ENCODE measurements at places on chromosomes 1 and 21.

GRCh38 chr1:182444497-182444896 lies 5.4 kb upstream of the RGSL1 start:
- no peak for DNase-seq

DNA sequence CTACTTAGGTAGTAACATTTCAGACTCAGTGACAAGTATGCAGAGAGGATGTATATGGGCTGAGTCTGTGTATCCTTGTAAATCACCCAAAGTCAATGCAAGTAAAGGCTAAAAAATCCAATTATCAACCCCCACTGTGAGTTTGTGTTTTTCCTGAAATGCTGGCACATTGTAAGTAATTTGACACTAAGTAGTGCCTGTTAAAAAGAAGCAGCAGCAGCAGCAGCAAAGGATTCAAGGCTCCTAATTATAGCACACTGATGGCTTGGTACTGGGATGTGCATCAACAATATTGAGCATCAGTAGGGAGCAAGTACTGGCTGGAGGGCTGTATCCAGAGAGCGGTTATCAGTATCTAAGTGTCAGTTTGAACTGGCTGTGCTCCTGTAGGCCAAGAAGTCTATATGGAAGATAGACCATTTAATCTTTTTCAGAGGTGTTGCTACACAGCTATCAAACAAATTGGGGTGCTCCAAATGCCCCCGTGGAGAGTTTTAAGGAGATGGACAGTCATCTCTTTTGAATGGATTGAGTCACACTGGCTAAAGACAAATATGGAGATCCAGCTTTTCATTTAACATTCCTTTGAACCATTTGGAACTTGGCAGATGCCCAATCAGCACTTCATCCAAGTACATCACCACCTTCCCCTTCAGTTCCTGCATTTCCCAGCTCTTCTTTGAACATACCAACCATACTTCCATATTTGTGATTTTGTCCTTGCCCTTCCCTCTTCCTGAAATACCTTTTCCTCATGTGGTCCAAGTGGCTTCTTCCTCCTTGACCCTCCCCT lies 241.2 kb upstream of the ST6GALNAC5 start:
- DNase-seq, result no peak

DNA sequence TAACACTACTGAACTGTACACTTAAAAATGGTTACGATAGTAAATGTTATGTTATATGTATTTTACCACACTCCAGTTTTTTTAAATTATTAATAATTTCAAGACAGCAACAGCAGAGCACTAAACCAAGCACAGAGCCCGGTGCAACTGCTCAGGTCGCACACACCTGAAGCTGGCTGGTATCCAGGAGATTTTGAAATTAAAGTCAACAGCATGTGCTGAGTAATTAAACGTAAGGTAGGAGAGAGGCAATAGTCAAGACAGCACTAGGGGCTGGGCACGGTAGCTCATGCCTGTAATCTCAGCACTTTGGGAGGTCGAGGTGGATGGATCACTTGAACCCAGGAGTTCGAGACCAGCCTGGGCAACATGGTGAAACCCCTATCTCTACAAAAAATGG lies 35.1 kb upstream of the SLC30A10 start:
- DNase-seq, result no peak

DNA sequence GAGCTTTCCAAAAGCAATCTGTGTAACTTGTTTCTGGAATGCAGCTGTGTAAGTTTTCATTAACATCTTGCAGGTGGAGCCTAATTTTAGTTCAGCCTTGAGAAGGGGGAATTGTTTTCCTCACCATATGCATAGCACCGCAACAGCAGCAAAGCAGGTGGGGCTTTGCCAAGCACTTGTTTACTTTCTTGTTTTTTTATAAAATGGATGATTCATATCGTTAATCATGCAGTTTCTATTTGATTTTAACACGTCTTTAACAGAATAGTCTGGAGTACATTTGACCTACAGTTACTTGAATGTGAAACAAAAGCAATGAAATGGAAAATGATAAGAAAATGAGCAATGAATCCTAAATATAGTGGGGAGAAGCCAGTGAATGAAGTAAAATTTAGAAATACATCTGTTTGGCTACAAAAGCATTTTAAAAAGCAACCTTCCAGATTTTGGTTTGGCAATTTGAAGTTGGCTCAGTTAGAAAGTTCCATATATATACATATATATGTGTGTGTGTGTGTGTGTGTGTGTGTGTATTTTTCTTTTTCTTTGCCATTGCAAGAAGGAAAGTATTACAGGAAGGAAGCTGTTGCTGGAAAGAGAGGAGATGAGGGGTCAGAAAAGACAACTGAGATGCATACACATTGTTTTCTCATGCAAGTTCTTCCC lies 119.0 kb upstream of the ADGRL2 start:
- DNase-seq, result no peak

DNA sequence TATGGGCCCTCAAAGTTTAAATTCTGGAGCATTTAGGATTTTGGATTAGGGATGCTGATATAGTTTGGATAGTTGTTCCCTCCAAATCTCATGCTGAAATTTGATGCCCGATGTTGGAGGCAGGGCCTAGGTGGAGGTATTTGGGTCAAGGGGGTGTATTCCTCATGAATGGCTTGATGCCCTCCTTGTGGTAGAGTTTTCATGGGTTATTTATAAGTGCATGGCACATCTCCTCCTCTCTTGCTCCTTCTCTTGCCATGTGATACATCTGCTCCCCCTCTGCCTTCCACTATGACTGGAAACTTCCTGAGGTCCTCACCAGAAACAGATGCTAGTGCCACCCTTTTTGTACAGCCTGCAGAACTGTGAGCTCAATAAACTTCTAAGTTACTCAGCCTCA lies 17.5 kb upstream of the NKAIN1 start:
- DNase-seq, result no peak

- no peak for DNase-seq
Measured at GRCh38 chr1:29352719-29353420, 116.5 kb downstream of the PTPRU start.

GRCh38 chr1:183933528-183934179 lies 103.9 kb downstream of the COLGALT2 start:
- no peak for DNase-seq

DNA sequence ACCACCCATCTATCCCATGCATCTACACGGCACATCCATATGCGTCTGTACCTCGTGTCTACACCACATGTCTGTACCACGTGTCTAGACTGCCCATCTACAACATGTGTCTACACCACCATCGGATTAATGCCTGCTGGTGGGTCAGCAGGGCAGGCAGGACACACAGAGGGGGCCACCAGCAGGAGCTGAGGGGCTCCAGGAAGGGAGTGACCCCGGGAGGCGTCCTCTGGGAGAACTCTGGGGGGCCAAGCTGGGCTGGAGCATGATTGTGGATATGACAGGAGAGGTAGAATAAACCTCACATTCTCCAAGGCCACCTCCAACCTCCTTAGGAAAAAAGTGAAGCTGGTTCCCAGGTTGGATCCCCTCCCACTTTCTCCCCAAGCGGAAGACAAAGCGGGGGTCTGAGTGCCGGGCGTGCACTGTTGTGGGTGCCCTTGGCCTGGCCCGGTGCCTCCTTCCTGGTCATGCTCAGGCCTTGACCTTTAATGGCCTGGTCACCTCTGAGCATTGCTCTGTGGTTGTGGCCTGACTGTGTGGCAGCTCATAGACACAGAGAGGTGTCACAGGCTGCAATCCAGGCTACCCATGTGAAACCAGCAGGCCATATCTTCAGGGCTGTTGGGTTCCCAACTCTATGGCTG lies 881 bp upstream of the ACTRT2 start:
- DNase-seq, result no peak

- no peak for DNase-seq
Measured at GRCh38 chr1:224131253-224131652, 17.3 kb downstream of the FBXO28 start.

GRCh38 chr1:47002211-47002610 lies 21.3 kb upstream of the CYP4X1 start:
- no peak for DNase-seq

DNA sequence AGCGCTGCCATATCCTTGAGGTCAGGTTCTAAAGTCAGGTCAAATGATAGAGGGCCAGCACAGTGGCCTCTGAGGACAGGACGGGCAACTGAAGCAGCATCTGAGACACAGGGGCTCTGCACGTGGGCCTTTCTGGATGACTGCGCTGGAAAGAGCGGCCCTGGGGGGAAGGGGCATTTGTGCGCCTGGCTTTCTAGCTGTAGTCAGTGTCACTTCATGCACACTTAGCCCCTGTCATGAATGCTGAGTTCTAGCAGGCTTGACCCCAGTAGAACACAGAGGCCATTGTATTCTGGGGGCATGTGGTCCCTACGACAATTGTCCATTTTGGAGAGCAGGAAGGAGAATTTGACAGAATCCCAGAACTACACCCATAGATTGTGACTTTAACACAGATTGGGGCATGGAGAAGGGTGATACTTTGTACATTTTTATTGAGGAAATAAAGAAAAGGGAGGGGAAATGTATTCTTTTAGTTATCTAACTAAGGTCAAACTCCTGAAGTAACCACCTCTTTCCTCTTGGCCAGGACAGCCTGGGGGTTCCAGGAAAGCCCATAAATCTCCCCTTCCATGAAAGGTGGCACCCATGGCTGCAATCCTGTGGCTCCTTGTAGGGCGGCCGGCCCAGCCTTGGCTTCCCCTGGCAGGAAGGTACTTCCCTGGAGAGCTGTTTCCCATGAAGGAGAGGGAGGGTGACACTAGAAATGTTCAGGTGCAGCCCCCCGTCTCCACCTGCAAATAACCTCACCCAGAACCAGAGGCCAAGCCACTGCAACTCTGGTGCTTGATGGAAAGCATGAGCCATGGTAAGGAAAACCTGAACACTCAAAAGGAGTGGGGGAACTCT lies 34.4 kb downstream of the NTPCR start:
- no peak for DNase-seq

DNA sequence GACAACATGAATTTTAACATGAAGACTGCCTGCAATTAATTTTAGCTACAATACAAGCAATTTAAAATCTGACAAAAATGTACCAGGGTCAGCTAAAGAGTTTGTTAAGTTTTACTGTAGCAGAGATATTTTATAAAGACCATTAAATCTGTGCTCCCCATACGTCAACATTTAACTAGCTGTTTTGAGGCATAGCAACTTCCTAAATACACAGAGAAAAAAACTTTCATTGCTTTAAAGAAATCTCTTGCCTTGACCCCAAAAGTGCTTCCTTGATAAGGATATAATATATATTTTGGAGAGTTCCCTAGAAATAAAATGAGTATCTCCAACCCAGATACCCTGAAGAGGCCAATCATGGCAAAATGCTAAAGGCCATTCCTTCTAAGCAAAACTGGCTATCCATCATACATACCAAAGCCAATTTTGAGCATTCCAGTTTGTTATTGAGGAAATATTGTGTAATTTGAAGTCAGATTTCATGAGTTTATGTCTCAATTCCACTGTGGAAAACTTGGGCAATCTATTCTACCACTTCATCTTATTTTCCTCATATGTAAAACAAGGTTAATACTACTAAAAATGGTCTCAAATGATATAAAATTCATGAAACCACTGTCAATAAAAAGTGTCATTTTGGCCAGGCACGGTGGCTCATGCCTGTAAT lies 19.1 kb downstream of the ASPM start:
- peak; percentile 61 for DNase-seq

DNA sequence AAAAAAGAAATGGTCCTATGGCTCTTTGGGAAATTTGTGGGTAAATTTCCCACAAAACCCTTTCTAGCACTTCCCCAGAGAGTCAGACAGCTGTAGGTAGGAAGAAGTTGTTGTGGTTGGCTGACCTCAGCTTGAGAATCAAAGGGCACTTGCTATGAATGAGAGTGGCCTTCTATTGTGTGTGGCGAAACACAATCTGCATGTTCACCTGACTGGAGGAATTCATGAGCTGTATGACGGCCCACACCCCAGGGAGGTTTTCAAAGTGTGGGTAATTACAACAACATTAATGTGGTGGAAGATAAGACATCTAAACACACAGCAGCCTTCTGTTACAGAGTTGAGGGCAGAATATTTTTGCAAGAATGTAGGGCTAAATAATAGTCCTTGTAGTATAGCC lies 38.8 kb downstream of the NGF start:
- no peak for DNase-seq

DNA sequence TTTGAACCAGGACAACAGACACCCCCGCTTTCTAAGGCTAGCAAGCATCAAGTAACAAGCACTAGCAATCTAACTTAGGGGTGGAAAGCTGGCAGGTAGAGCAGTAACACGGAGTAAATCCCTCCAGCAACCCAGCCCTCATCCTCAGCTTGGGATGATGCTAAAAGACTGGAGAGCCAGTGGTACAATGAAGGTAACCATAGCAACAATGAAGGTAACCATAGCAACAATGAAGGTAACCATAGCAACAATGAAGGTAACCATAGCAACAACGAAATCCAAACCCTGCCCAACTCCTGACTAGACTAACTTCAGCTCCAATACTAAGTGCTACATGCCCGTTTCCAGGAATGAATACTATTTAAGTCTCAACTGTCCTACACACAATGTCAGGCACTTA lies 22.2 kb upstream of the EIF4G3 start:
- DNase-seq, result no peak

GRCh38 chr1:101367630-101368029 lies 130.8 kb downstream of the S1PR1 start:
- no peak for DNase-seq

DNA sequence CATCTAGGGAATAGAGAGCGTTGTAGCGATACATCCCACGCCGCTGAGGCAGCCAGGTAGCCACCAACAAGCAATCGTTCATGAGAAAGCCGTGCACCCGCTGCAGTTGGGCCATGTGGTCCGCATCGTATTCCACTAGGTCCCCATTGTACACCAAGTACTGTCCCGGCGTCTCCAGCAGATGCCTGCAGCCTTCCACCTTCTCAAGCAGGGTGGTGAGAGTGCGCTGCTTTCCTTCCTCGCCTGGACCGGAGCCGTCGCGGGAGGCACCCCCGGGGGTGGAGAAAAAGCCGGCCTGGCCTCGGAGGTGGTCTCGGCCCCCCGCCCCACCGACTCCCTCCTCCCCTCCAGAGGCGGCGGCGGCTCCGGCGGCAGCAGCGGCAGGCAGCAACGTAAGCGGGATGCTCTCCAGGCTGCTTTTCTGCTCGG lies 595 bp downstream of the EXOC8 start:
- no peak for DNase-seq
